ENCODE measurements at places on chromosomes 4 and X. TPM values are rescaled to one million over a fixed set of nuclear protein-coding genes. Genes with fewer than 3 reads are reported as not detected.

IL21 gene
- total RNA-seq: not detected

FUNDC1 gene
- total RNA-seq: 3.1 TPM

PNMA3 gene
- 1.7 TPM for total RNA-seq

PROM1 gene
- total RNA-seq: 12.5 TPM

- no peak for DNase-seq
Observed at GRCh38 chrX:22060415-22061280, 28.5 kb downstream of the PHEX start.

- DNase-seq: no peak
Observed at GRCh38 chr4:2074588-2074987, 15.5 kb downstream of the NAT8L start.

- DNase-seq: no peak
Observed at GRCh38 chr4:98248934-98249333, 12.2 kb upstream of the RAP1GDS1 start.

GRCh38 chrX:135307171-135307570, 2.1 kb upstream of the ETDC start:
- no peak for DNase-seq

DNA sequence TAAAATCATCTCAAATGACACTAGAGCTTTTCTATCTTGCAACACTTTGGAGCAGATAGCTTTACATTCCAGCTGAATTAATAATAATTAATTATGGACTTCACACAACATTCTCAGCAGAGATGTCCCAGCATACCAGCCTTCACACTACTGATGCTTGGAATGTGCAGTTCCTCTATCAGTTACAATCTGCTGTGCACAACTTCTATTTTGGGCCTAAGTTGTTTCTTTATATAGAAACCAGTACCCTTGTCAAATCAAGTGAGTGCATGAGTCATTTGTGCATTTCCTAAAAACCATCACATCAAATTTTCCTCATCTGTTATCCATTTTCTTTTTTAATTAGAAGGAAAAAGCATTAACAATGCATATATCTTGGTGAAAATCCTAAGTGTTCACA, 8.8 kb upstream of the RASL11B start:
- DNase-seq: no peak

DNA sequence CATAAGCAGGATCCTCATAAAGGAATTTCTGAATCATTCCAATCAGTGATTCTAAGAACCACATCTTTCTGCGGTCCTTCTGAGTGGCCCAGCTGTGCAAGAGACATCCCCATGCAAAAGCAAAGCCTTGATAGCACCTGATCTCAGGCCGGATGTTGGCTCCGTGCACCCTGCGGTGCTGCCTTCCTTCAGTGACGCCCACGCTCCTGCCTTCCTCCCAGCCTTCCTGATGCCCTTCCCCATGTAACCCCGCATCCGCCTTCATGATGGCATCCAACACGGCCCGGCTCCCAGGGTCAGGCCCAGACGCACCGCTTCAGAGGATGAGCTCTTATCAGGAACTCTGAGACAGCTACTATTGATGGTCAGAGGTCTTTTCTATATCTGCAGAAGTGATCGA, 20.4 kb upstream of the CYP4V2 start:
- DNase-seq: peak; percentile 0
